Upper lobe of right lung (tissue), 1 donor: ENCODE measurements at places on chromosomes 4 and X. TPM values are rescaled to one million over a fixed set of nuclear protein-coding genes. Genes with fewer than 3 reads are reported as not detected.

The TRIM2 gene
- total RNA-seq = 35.9 TPM

DNA sequence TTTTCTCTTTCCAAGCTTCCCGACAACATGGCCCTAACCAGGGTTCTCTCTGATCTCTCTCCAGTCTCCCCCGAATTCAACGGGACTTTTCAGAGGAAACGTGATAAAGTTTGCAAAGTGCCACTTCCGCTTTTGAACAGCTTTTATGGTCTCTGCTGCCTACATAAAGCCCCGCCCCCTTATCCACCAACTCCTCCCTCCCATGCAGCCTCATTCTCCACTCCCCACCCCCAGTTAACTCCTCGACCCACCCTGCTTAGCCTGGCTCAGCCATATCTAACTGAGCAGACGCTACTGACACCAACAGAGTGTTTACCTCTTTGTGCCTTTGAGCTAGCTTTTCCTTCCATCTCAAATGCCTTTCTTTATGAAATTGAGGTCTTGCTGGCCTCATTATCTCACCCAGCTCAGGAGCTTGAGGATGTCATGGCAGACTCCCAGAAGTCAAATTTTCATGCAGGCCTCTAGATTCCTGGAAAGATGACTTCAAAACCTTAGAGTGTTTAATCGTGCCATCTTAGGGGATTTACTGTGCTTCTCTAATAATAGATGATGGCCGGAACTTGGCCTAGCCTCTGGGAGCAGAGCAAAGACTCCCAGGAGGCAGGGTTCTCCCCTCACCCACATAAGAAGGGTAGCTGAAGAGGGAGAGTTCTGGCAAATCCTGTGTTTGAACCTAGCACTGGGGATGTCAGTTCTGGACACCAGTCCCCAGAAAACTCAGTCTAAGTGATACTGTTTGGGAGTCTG is 606.0 kb downstream of the BCOR start:
- DNase-seq = no peak

GRCh38 chr4:186689476-186689875 is 34.2 kb downstream of the FAT1 start:
- peak; percentile 71 for DNase-seq

DNA sequence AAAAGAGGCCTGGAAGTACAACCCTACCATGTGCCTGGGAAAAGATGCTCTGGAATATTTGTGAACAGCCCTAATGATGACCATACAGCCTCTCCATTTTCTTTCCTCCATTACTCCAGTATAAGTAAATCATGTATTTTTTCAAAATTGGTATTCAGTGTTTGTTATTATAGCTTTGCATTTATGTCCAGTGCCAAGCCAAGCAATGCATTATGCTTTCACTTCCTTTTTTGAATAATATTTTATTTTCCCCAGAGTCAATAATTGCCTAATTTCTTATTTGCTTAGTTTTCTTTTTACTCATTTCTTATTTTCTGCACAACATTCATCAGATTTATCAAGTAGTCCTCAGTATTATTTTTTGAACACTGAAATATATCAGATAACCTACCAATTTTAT is 49.3 kb upstream of the EOLA2 start:
- DNase-seq = no peak

- no peak for DNase-seq
These were observed 246.9 kb upstream of the GIMD1 start for GRCh38 chr4:106615410-106615945.

The PHKA1 gene
- 4.2 TPM for total RNA-seq

DNA sequence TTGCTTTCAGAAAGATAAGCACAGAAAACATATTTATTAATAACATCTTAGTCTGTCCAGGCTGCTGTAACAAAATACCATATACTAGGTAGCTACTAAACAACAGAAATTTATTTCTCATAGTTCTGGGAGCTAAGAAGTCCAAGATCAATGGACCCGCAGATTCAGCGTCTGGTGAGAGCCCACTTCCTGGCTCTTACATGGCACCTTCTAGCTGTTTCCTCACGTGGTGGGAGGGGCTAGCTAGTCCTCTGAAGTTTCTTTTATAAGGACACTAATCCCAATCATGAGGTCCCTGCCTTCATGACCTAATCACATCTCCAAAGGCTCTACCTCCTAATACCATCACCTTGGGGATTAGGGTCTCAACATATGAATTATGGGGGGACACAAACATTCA is 57.2 kb upstream of the AFF2 start:
- DNase-seq = no peak

DNA sequence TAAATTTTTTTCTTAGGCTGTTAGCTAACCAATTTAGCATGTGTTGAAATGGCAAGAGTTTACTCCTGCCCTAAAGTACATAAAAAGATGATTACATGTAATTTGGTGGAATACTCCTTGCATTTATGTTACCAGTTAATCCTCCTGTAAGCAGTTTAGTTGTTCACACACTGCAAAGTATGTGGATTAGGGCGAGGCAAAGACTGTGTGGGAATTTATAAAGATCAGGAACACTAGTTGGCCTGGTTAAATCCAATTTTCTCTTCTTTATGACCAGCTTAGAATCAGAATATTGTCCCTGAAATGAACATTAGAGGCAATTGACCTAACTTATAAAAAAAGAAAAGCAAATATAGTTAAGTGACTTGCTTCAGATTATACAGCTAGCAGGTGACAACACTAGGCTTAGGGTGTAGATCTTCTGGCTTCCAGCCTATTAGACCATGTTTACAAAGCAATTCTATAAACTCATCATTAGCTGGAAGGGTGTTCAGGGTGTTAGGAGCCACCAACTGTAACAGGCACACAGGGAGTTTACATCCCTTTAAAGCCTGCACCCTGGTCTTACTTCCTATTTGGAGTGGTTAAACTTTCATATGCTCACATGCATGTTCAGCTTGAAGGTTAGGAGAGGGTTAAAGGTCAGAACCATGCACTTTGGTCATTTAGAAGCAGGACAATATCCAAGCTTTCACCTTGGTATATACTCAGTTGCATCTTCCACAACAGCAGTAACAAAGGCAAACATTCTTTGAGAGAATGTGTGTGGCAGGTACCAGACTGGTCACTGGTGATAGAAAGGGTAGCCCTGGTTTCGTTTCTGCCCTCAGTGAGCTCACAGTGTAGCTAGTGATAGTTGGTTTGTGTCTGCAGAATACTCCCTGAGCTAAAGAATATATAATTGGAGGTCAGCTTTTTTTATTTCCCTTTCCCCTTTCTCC is 72.6 kb downstream of the GC start:
- DNase-seq = no peak

DNA sequence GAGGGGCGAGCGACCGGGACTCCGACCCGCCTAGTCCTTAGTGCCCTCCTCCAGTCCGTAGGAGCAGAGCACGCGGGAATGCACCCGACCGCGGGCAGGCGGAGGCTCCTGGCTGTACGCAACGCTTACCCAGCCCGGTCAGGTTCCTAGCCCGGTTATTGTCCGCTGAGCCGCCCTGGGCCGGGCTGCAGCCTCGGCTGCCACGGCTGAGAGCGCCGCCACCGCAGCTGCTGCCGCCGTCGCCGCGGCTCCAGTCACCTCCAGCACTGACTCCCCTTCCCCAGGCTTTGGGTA is at the start of gene AMER1:
TSS of gene AMER1 (minus strand) at position 268 of the 294 bp plus-strand sequence. CDS start 12,422 bp downstream, outside the sequence.
- DNase-seq = no peak

- no peak for DNase-seq
These were observed 23.5 kb downstream of the KCNE5 start for GRCh38 chrX:109601486-109601885.

The ZFYVE28 gene
- 16.6 TPM for total RNA-seq

DNA sequence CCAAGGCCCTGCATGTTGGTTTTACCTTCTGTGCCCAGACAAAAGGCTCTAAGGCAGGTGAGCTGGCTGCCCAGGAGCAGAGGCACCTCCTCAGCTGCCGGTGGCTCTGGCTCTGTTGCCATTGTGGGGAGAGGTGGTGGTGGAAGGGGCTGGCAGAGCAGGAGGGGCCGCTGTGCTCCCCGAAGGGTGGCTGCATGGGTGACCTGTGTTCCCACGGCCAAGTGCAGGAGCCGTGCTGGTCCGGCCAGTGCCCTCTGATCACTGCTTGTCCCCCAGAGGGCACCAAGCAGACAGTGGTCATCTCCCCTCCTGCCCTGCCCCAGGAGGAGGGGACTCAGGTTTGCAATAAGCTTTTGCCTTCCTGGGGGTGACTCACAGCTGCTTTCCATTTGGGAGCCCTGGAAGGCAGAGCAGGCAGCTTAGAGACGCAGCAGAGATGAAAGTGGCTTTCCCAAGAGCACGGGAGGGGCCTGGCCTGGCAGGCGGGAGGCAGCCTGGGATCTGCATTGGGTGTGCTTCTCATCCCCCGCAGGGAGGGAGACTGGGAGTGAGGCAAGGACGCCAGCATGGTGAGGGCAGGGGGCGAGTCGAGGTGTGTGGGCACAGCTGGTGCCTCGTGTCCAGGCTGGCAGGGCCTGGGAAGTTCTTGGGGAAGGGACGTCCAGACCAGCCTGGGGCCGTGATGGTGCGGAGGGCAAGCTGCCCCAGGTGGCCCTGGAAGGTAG is 28.7 kb downstream of the DOK7 start:
- no peak for DNase-seq

GRCh38 chr4:151475035-151475714 is 66.2 kb downstream of the FHIP1A start:
- no peak for DNase-seq

DNA sequence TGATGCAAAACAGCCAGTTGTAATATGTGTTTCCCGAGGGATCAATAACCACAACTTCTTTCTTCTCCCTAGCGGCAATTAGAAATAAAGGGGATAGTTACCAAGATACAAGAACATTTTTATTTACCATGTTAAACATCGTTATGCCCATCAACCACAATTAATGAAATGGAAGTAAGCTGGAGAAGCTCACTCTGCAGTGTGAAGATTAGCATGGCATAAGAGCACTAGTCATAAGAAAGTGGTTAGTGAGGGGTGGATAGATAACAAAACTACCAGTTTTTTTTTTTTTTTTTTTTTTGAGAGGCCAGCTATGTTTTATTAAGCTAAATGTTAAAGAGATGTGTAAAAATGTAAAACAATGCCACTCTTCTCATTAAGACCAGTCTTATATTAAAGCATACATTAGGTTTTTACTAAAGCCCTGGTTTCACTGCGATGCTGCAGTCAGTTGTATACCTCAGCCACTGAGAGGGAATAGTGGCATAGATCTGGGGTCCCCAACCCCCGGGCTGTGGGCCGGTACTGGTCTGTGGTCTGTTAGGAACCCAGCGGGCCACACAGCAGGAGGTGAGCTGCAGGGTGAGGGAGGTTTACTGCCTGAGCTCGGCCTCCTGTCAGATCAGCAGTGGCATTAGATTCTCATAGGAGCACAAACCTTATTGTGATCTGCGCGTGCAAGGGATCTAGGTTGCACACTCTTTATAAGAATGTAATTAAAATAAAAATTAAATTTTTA is 27.9 kb upstream of the NFXL1 start:
- DNase-seq = no peak

- DNase-seq = peak; percentile 53
These were observed 34.9 kb downstream of the HMX1 start for GRCh38 chr4:8836664-8837171.

The MAGEA2B gene
- not detected for total RNA-seq

DNA sequence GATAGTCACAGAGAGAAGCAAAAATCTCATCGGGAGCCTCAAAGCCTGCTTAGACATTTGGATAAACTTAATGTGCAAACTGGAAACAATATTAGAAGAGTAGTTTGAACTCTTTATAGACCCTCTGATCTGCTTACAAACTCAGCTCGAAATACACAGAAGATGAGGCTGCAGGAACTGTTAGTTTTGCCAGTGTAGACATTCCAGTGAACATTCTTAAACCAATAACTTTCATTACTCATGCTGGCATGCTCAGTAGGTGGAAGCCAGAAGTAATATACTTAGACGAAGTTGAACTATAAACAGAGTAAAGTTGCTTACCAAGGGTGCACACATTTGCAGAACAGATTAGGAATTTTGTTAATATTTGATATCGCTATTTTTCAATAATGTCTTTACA is 303.5 kb downstream of the ANKRD50 start:
- no peak for DNase-seq

- no peak for DNase-seq
These were observed 338.3 kb upstream of the GALNT7 start for GRCh38 chr4:172830295-172830764.

- no peak for DNase-seq
These were observed 109.4 kb downstream of the PDHA2 start for GRCh38 chr4:95949136-95949765.

GRCh38 chr4:148395771-148396170 is 46.4 kb downstream of the NR3C2 start:
- DNase-seq = no peak

DNA sequence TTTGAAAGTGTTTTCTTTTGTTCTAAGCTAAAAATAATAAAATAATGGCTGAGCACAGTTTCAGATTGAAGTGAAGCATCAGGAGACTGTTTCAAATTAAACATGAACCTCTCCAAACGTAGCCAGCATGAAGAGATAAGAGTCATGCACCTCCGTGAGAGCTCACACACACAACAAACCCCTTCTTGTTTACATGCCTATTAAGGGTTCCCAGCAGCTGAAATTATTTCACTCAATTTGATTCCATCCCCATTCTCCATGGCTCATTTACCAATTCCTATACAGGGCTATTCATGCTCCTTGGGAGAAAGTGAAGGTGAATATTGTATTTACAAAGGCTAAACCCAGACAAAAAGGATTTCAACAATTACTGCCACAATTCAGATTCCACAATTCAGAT is 954.1 kb upstream of the INTU start:
- no peak for DNase-seq

- DNase-seq = no peak
These were observed 17.2 kb upstream of the MYOZ2 start for GRCh38 chr4:119118397-119118796.

DNA sequence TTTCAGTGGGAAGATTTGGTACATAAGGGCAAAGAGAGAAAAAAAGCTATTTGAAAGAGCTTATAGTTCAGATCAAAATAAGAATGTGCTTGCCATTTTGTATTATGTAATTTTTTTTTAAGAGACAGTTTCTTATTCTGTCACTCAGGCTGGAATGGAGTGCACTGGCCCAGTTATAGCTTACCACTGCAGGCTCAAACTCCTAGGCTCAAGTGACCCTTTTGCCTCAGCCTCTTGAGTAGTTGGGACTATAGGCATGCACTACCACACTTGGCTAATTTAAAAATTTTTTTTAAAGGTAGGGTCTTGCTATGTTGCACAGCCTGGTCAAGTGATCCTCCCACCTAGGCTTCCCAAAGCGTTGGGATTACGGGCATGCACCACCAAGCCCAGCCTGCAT is 22.2 kb upstream of the USP53 start:
- no peak for DNase-seq

The SEC31A gene
- 199 TPM for total RNA-seq
